ENCODE measurements at places on chromosomes 3 and 15. TPM values are rescaled to one million over a fixed set of nuclear protein-coding genes. Genes with fewer than 3 reads are reported as not detected.

CSPG4 gene
- 15.3 TPM for total RNA-seq

KIF7 gene
- 13.1 TPM for total RNA-seq

DNAJA4 gene
- 3.5 TPM for total RNA-seq

WDR93 gene
- under 0.01 TPM for total RNA-seq

GXYLT2 gene
- 34.8 TPM for total RNA-seq

All from smooth muscle cell of bladder (primary cell).